Fibroblast of villous mesenchyme (primary cell): ENCODE measurements at places on chromosomes 3 and 15.

DNA sequence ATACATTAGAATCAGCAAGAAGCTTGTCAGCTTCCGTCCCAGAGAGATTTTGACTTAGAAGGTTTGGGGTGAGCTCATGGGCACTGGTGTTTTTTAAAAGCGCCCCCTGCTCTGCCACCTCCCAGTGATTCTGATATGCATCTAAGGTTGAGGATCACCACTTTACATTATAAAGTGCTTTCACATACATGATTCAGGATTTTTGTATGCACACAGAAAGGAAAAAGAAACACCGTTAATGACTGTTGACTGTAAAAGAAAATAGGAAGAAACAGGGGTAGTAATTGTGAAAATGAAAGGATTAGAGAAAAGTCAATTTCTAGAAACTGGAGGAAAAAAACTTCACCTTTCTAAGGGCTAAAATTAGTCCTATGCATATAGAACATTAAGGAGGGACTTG, 104.9 kb upstream of the ZBED2 start:
- no peak for DNase-seq

DNA sequence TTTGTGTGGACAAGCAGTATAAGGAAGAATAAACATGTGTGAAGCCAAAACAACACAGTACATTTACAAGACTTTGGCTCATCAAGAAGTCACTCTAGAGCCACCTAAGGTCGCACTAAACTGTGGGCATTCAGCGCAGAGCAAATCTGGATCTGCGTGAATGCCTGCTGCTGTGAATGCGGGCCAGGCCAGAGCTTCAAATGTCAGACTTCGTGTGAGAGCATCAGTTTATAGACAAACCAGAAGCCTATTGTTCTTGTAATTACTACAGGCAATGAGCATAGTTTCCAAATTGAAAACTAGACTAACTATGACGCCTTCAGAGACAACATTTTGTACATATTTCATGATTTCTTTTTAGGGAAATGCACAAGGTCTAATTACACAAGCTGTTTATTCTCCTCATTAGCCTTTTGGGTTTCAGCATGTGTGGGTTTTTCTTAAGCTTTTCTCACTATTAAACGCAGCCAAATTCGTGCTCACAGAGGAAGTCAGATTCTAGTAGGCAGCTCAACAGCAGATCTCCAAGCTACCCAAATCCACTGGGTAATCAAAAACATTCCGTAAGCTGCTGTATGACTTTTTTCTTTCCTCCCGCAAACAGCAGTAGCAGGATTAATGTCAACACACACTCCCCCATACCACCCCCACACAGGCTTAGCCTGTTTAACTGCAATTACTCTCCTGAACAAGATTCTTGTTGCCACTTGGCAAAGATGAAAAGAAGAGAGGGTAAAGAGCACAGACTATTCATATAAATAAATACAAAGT, 84.5 kb upstream of the SETMAR start:
- DNase-seq: no peak

- no peak for DNase-seq
Measured at GRCh38 chr3:134658555-134658954, 7.7 kb upstream of the KY start.

- no peak for DNase-seq
Measured at GRCh38 chr3:116905794-116906193, 196.2 kb downstream of the TUSC7 start.

DNA sequence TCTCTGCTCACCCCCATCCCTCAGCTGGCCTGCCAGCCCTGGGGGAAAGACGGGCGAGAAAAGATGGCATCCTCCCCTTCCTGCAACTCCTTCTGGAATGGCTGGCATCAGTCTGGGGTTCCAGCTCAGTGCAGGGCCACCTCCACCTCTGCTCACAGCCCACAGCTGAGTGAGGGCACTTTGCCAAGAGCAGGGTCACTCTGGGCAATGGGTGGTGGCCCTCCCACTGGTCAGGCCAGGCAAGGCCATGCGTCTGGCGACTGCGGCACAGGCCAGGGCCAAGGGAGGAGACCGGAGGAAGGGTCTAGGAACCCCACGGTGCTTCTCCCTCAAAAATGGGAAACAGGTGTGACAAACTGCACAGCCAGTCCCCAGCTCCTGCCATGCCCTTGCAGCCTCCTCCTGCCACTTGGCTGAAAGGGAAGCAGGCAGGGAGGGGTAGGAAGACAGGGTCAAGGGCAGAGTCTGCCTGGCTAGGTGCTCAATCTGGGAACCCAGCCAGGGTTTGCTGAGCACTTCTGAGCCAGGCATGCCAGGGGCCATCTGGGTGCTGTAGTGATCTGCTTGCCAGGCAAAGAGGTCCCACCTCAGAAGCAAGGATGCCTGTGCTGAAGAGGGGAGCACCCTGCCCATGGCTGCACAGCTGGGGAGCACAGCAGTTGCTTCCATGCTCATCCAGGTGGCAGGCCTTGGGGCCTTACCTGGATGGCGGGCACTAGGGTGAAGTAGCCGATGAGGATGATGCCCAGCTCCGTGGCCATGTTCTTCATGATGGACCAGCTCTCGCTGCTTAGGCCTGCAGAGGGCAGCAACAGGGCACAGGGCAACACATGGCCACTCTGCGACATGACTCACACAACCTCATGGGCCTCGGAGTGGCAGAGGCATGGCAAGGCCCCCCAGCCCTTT, 41.2 kb downstream of the PTPN23 start:
- no peak for DNase-seq

GRCh38 chr3:122268257-122269024, 56.6 kb upstream of the CSTA start:
- peak; percentile 20 for DNase-seq

DNA sequence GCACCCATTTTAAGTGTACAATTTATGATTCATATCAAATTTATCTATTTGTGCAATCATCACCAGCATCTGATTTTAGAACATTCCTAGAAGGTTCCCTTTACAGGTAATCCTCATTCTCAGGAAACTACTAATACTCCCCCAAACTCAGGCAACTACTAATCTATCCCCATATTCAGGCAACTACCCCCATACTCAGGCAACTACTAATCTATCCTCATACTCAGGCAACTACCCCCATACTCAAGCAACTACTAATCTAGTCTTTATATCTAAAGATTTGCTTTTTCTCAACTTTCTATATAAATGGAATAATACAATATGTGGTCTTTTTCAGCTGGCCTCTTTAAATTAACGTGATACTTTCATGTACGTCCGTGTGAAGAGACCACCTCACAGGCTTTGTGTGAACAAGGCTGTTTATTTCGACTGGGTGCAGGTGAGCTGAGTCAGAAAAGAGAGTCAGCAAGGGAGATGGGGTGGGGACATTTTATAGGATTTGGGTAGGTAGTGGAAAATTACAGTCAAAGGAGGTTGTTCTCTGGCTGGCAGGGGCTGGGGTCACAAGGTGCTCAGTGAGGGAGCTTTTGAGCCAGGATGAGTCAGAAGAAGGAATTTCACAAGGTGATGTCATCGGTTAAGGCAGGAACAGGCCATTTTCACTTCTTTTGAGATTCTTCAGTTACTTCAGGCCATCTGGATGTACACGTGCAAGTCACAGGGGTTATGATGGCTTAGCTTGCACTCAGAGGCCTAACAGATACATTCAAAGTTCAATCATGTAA, 1444.5 kb upstream of the CADM2 start:
- DNase-seq: no peak

GRCh38 chr3:51773529-51774056, 5.4 kb downstream of the IQCF6 start:
- no peak for DNase-seq

DNA sequence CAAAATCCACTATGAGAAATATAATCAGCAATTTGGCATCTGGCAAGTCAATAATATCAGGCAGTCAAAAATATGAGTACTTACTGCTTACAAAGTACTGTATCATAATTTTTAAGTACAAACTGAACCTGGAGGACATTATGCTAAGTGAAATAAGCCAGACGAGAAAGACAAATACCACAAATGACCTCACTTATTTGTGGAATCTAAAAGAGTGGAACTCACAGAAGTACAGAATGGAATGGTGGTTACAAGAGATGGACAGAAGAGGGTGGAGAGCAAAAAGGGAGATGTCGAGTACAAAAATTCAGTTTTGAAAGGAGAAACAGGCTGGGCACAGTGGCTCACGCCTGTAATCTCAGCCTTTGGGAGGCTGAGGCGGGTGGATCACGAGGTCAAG, 12.4 kb downstream of the PCYT1A start:
- peak; percentile 43 for DNase-seq

DNA sequence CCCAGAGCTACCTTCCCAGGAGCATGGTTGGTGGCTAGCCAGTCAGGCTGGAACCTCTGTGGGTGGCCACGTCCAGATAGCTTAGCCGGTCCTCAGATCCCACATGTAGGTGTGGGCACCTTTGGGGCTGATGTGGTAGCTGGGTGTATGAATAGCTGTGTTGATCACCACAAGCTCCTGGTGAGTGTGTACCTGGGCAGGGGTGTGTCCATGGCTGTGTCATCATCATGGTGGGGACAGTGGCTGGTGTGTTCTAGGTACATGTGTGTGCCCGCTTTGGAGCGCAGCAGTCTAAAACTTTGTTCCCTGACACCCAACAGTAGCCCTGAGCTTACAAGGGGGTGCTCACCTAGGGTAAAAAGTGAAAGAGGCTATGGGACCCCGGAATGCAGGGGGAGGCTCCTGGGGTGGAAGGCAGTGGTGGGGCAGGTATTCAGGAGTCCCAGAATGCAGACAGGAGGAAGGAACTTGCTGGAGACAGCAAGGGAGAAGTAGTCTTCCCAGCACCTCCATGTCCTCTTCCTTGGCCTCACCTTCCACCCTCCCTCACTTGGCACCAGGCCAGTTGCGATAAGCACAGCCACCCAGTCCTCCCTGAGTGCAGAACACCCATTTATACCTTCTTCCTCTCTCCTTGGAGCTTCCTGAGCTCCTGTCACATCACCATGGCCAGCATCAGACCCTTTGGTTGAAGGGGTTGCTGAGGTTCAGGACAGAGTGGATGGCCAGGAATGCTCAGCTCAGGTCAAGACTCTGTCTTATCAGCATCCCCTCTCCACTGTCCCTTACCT, 1.2 kb downstream of the CISH start:
- DNase-seq: no peak

DNA sequence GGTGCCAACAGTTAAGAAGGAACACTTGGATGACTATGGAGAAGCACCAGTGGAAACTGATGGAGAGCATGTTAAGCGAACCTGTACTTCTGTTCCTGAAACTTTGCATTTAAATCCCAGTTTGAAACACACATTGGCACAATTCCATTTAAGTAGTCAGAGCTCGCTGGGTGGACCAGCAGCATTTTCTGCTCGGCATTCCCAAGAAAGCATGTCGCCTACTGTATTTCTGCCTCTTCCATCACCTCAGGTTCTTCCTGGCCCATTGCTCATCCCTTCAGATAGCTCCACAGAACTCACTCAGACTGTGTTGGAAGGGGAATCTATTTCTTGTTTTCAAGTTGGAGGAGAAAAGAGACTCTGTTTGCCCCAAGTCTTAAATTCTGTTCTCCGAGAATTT, 3.0 kb downstream of the SKIL start:
- no peak for DNase-seq

DNA sequence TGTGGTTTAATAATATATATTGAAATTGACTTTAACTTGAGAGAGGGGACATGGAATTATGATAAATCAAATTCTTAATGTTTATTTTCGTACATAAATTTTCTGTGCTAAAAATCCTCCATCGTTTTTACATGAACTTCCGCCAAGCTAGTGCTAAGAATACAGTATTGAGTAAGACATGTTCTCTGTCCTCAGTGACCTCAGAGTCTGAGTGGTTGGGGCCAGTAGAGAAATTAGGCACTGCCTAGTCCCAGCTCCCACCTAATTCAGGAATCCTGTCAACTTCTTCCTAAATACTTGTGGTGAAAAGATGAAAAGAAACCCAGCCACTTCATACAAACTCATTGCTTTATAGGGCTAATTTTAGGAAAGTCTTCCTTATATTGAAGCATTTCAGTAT, 110.3 kb downstream of the PPP2R3A start:
- peak; percentile 36 for DNase-seq

GRCh38 chr3:25542492-25543039, 114.5 kb downstream of the RARB start:
- peak; percentile 46 for DNase-seq

- no peak for DNase-seq
Measured at GRCh38 chr15:57375827-57376695, at the start of gene CGNL1. CGNL1 (plus strand) TSS chr15:57376505; CDS start chr15:57438000, 61,495 bp downstream.

GRCh38 chr3:58101499-58102389, 93.5 kb downstream of the FLNB start:
- no peak for DNase-seq

DNA sequence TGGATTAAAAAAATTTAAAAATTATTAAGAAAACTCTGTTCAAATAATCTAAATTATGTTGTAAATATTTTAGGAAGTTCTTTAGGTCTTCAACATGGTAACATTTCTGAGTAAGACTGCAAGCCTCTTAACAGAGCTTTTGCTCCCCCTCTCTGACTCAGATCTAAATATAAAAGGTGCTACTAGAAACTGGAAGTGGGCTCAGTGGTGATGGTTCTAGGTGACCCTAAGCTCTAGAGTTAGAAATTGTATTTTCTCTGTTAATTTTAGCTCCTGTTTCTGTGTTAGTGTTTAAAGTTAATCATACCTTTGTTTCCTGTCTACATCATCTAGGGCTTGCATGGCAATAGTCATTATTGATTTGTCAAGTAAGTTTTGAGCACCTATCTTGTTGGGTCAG, 159.9 kb upstream of the MEIS2 start:
- no peak for DNase-seq

- no peak for DNase-seq
Measured at GRCh38 chr3:136577791-136578190, 174.4 kb downstream of the STAG1 start.

DNA sequence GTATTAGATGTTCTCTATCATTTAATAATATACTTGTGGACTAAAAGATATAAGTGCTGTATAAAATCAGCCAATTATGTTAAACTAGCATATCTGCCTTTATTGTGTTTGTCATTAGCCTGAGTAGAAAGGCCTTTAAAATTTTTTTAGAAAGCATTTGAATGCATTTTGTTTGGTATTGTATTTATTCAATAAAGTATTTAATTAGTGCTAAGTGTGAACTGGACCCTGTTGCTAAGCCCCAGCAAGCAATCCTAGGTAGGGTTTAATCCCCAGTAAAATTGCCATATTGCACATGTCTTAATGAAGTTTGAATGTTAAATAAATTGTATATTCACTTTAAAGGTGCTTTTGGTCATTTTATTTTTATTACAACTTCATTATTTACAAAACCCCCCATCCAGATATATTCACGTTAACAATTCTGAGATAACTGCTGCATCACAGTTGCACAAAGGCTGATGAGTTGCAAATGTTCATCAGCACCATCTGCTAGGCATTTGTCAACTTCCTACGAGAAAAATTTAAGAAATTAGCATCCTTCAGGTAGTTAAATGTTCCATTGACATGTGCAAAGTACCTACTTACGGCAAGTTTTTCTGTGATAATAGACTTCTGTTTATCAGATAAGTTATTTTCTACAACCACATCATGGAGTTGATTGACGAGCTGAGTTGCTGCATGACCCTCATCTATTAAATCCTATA, 6.3 kb downstream of the EIF4A2 start:
- no peak for DNase-seq

GRCh38 chr15:29822684-29823459, 604 bp upstream of the TJP1 start:
- DNase-seq: peak; percentile 84
